ENCODE measurements at places on chromosomes 7 and 10.

DNA sequence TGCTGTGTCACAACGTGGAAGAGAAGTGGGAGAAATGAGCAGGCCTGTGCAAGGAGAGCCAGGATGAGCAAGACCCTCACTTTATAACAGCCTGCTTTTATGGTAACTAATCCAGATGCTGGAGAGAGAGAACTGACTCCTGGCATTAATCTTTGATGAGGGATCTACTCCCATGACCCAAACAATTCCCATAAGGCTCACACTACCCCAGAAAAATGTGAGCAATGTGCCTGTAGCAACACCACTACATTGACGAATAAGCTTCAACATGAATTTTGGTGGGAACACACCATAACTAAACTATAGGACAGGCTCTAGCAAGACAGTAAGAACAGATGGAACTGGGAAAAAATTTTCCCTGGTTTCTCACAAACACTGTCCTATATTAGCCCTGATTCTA, 173.6 kb upstream of the PRSS58 start:
- no peak for DNase-seq

GRCh38 chr10:33566426-33566825, 232.0 kb upstream of the NRP1 start:
- peak; percentile 37 for DNase-seq

DNA sequence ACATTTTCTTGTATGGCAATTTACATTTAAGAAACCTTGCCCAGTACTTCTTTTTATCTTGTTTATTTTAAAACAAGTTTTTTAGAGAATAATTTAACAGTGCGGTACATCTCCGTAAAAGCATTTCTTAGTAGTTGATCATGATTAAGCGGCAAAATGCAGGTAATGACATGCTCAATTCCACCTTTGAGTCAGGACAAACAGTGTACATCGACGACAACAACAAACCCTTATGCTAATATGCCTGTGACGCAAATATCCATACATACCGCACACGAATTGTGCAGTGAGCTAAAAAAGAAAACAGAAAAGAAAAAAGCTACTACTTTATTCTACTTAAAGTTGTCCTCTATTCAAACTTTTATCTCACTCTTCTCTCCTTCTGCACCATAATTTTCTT, 1.9 kb downstream of the MAGI2 start:
- DNase-seq: no peak

DNA sequence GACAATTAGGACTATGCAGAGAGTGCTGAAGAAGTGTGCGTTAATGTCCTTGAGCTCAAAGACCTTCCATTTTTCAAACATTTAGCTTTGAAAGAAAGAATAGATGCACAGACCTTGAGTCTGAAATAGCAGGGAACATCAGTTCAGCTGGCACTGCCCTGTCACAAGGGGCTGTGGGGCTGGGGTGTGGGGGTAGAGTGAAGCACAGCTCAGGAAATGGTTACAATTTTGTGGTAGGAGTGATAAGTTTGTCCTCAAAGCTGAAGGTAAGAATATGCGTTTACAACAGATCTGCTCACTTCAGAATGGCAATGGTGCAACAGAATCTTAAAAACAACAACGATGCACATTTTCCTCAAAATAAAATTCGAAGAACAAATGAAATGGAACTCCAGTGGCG, 33.6 kb downstream of the SMKR1 start:
- no peak for DNase-seq

DNA sequence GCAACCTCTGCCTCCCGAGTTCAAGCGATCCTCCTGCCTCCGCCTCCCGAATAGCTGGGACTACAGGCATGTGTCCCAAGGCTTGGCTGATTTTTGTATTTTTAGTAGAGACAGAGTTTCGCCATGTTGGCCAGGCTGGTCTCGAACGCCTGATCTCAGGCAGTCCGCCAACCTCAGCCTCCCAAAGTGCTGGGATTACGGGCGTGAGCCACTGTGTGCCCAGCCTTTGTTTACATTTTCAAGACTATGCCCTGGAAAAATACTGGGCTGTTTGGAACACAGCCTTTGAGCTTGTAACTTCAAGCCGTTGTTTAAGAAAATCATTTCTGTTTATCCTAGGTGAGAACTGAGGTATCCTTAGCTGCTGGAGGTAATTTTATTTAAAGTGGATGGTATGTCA, 1.9 kb downstream of the ZKSCAN1 start:
- no peak for DNase-seq

GRCh38 chr7:137820677-137821420, 25.9 kb downstream of the DGKI start:
- DNase-seq: peak; percentile 50

- DNase-seq: no peak
Observed at GRCh38 chr7:128420773-128421172, 11.0 kb upstream of the IMPDH1 start.

DNA sequence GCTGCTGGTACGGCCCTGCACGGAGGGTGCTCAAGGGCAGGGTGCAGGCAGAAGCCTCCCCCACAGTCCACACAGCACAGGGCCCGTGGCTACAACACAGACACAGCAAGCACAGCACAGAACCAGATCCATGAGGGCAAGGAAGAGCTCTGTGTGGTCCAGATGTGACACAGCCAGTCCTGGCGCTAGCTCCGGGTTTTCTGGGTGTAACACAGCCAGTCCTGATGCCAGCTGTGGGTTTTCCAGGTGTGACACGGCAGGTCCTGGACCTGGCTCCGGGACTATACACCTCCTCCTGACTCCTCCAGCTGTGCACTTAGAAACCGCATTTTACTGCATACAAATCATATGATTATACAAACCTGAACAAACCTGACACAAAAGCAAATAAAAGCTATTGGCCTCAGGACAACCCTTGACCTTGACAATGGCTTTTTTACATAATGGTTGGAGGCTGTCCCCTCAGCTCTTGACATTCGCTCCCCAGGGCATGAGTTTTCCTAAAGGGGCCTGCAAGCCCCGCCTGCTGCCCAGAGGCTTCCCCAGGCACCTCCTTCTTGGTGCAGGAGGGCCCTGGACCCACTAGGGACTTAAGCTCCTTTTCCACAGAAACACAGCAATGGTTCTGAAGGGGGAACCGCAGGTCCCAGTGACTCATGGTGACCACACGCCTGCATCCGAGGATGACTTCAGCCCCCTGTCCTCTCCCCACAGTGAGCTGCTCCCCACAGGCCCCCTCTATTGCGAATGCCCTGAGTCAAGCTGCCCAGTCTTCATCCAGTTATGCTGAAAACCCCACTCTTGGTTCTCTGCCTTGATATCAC, 209.6 kb downstream of the PTPRN2 start:
- DNase-seq: no peak

DNA sequence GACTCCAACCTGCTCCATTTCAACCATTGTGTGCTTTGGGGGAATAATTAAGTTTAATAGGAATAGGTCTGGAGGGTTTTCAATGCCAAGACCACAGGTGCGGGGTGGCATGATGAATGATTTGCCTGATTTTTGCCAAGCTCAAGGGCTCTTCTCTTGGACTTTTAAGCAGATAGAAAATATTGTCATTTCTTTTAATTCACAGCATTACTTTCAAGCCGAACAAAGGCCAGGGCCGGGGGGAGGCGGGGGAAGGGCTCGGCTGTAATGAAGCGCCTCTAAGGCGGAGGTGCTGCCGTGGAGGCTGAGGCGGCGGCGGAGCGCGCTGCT, 6.5 kb downstream of the PTF1A start:
- DNase-seq: peak; percentile 39

DNA sequence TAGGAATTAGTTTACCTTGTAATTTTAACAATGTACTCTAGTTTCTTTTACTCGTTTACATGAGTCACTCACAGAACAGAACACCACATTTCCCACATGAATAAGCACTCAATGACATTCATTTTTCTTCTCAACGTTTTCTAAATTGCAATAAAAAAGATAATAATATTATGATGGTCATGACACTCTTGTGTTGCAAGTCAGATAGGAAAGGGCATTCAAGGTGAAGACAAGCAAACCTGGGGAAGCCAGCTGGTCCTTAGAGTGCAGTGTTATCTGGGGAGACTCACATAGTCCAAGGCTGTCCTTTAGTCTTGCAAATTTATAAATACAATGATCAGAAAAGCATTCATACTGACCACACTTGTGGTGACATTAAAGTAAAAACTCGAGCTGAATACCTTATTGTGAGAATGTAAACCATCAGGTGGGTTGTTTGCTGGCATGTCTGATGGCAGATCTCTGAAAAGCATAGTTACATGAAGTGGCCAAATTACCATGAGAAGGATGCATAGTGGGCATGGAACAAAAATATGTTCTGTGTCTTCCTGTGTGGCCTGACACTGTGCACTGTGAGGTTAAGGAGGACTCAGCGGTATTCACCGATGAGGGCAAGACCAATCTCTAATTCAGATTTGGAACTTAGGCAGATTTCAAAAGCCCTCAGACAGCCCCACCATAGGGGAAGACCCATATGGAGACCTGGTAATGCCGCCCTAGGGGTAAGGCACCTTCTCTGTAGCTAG, 158.9 kb upstream of the ASAH2 start:
- DNase-seq: no peak

GRCh38 chr10:35674843-35675242, 32.7 kb upstream of the FZD8 start:
- no peak for DNase-seq

DNA sequence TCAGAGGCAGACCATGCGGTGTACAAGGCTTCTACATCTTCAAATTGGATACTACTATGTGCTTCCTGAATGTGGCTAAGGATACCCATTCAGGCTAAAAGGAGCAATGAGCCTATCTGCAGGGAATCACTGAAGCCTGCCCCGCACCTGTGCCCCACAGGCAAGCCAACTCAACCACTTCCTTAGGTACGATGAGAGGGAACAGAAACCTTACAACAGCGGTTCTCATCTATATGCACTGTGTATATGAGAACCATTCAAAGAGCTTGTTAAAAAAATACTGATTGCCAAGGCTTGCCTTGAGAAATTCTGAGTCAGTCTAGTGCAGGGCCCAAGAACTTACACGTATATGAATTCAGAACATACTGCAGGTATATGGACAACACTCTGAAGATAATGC, 679.6 kb downstream of the PARD3 start:
- DNase-seq: no peak

DNA sequence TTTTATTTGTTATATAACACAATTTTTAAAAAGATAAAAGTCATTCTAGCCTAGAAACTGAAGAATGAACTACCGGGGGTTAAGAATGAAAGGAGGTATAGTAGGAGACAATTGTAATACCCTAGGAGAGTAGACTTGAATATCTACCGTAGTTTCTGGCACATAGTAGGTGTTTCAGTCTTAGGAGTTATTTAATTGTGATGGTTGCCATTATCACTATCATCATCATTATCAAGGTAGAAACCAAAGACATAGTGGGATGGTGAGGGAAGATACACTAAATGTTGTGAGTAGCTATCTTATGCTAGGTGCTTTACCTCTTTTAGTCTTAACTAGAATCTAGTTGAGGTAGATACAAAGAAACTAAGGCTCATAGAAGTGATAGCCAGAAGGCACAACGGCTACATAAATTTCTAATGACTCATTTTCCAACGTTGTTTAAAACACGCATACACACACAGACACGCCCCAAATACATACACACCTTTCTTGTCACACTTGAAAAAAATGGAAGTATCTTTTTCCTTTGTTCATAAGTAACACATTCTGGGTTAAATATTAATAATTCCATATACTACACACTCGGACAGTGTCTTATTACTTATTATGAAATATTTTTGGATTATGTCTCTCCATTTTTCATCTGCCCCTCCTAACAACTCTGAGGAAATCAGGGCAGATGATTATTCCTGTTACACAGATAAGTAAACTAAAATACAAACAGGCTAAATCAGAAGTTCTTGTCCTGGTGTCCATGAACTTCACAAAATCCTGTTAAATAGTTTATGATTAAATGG, 2.0 kb upstream of the ANLN start:
- DNase-seq: no peak

GRCh38 chr10:49112098-49112497, 3.2 kb downstream of the VSTM4 start:
- DNase-seq: no peak

- DNase-seq: no peak
Observed at GRCh38 chr7:7732621-7733281, 14.3 kb upstream of the RPA3 start.

- no peak for DNase-seq
Observed at GRCh38 chr10:116169782-116170445, 103.1 kb downstream of the GFRA1 start.

- no peak for DNase-seq
Observed at GRCh38 chr7:101160910-101161309, 4.5 kb downstream of the VGF start.

- no peak for DNase-seq
Observed at GRCh38 chr10:93921338-93921737, 27.6 kb downstream of the SLC35G1 start.

GRCh38 chr10:80186364-80187012, 18.8 kb downstream of the ANXA11 start:
- no peak for DNase-seq

DNA sequence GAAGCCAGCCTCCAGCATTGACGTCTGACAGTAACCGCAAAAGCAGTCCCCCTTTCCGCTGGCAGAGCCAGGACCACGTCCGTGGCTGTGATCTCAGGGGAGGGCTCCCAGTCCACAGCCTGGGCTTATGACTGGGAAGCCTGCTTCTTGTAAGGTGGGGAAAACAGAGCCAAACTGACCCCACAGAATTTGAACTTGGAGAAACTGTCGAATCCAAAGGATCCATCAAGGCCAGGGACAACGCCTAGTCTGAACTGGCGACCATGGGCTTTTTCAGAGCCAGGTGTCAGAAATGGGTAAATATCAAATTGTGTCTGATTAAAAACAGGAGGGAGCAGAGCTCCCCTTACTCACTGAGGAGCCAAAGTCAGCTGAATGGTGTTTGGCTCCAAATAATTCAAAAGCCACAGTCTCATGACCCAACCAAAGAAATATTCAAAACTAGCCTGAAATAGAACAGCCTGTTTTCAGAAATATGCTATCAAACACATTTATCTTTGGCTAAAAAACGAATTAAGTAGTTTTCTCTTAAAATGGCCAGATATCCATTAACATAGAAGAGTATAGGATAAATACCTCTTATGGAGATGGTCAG, 751.4 kb upstream of the GALNT17 start:
- no peak for DNase-seq

GRCh38 chr10:6269953-6270867, 67.5 kb downstream of the PFKFB3 start:
- DNase-seq: no peak

GRCh38 chr10:38094927-38095574, 914 bp downstream of the ZNF37A start:
- DNase-seq: no peak

DNA sequence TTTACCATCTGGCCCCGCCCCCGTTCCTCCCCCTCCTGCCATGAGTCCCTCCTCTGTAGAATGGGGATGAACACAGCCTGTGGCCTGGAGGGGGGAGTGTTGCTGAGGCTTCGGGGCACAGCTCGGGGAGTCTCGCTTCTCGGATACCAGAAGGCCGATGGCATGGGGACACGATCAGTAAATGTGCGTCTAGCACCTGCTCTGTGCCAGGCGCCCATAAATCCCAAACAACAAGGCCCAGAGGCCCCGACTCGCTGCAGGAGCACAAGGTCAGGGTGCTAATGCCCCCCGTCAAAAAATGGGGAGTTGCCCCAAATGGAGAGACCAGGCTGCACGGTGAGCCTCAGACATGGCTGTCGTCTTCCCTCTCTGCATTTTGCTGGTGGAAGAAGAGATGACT, 40.7 kb downstream of the JAKMIP3 start:
- DNase-seq: no peak

GRCh38 chr7:2761801-2762497, 73.9 kb downstream of the AMZ1 start:
- no peak for DNase-seq

GRCh38 chr10:131041441-131041840, 270.1 kb downstream of the TCERG1L start:
- no peak for DNase-seq
